Activated T-helper 1 cell treated with Interleukin-2 at 50 U/mL for 16 hours (primary cell): ENCODE measurements at places on chromosomes 6 and 20.

DNA sequence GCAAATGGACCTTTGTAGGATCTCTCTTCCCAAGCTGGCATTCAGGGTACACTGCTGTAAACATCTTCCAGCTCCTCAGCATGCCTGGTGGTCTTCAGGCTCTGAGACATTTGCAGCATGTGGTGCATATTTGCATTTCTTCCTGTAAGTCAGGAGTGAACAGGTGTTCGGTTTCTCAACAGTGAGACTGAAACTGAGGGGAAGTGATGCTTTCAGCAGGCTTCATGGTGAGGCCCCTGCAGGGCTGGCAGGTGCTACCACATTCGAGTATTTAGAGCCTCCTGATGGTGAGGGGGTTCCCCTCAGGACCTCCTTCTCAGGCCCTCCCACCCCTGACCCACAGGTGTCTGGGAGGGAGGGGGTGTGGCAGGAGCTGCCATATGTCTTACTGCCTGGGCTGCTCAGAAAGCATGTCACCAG, 15.1 kb downstream of the MYBL2 start:
- no peak for DNase-seq

GRCh38 chr6:33407132-33407718, 3.6 kb upstream of the PHF1 start:
- no peak for DNase-seq

- DNase-seq, result no peak
These were observed 24.9 kb downstream of the TGM2 start for GRCh38 chr20:38139977-38140753.

DNA sequence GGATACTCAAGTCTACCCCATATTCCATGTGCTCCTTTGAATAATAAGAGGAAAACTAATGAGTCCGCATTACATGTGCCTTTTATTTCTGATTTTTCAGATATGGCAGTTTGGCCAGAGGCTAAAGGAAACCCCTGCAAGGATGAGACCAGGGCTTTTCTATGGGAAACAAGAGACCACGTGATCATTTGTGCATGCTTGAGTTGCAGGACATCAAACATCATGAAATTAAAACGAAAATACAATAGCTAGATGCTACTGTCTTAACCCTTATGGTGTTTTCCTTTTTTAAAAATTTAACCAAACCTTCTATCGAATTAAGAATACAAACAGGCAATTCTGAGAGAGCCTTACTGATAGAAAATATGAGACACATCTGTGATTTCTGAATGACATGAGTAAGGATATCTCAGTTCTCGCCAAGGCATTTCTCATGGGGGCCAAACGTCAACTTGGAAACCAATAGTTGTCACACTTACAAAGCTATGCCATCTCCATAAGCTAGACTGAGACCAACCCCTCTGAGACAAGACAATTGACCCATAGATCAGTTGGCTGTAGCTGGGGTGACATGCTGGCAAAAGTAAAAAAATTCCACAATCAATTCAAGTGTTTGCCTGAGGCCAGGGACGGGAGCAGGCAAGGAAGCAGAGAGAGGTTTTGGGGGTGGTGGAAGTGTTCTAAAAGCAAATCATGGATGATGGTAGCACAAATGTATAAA, 52.8 kb downstream of the RIPOR2 start:
- DNase-seq, result no peak

DNA sequence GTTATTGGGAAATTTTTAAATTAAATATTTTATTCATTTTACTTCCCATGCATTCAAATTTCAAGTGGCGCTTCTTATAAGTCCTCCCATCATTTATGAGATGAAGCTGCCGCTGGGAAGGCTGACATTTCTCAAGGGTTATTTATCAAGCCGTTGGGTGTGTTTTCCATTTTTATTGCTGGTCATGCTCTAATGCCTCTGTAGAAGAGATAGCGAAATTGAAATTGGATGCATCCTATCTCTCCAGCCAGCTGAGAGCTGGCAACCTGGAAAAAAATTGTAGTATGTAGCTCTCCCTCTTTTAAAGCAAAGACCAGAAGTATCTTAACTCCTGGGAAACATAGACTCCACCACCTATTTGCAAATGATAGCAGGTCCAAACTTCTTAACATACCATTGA, 135.9 kb downstream of the C6orf118 start:
- DNase-seq, result no peak

DNA sequence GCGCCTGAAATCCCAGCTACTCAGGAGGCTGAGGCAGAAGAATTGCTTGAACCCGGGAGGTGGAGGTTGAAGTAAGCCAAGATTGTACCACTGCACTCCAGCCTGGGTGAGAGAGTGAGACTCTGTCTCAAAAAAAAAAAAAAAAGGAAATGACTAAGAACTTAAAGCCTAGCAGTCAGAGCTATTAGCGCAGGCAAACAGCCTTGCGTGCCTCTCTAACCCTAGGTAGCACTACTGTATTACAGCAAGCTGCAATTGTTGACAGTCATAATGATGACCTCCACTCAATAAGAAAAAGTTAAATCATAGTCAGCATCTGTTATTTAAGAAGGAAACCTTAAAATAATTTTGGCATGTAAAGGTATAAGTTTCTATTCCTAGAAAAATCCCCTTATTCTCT, 14.4 kb downstream of the GSS start:
- no peak for DNase-seq

DNA sequence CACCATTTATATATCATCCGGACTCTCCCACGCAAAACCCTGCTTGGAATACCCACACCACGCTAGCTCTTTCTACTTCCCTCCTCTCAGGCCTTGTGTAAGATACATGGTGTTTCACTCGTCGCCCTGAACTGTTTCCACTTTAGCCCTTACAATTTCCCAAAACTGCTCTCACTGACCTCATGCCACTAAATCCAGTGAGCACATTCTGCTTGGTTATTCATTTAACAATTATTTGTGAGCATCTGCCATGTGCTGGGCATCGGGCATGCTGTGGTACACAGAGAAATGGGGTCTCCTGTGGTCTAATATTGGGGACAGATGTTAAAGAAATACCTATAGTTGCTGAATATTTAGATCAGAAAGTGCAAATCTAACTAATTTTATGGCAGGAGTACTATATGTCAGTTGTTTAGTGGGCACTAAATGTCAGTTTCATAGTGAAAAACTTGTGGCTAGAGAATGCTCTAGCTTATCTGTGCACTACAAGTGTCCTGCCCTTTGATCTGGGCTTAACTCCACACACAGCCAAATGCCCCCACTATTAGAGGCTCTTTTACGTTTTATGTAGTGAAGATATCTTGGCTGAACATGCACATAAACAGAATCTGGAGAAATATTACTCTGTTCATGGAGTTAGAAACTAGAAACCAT, 41.0 kb downstream of the PLEKHG1 start:
- DNase-seq, result no peak
